ENCODE measurements at places on chromosomes 6 and 20. TPM values are rescaled to one million over a fixed set of nuclear protein-coding genes. Genes with fewer than 3 reads are reported as not detected.

- H3K27ac ChIP-seq: no peak overlapping the region
- H3K4me3 ChIP-seq: no peak overlapping the region
- DNase-seq: no peak
- H3K27me3 ChIP-seq: no peaks in the 10 kb centered on the region
Observed at GRCh38 chr6:1365686-1366085, 23.7 kb upstream of the FOXF2 start.

DNA sequence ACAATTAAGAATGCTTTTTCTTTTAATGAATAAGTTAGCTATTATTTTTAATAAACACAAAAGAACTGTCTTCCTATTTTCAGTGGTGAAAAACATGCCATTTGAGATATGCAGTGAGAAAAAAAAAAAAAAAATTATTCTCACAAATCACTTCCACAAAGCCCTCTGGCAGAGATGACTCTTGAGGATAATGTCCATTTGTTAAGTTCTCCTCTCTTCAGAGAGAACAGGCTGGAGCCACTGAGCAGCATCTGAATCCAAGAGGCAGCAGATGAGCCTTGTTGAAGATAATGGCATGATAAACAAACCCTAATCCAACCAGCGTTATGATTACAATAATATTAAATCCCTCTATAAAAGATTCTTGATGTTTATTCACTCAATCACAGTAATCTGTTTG lies 105.0 kb downstream of the PTPRK start:
- H3K4me3 ChIP-seq: no peak overlapping the region
- peaks cover 3% of the 10 kb centered on the region for H3K4me1 ChIP-seq
- no peaks in the 10 kb centered on the region for H3K36me3 ChIP-seq
- no peak overlapping the region for H3K27ac ChIP-seq
- H3K27me3 ChIP-seq: no peaks in the 10 kb centered on the region

DNA sequence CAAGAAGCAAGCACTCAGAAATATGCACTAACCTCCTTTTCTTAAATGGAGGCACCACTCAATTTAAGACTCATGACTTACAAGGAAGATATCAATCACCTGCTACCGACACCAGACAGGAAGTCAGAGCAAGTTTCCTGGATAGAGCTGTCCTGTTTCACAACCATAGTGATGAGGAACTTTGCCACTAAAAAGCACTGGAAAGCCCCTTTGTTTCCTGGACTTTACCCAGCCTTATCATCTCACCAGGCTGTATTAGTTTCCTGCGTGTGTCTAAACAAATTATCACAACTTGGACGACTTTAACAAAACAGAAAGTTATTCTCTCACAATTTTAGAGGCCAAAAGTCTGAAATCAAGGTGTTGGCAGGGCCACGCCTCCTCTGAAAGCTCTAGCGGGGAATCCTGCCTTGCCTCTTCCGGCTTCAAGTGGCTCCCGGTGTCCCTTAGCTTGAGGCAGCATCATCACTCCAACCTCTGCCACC lies 253.8 kb upstream of the STXBP5 start:
- no peak overlapping the region for H3K4me3 ChIP-seq
- H3K27ac ChIP-seq: no peak overlapping the region

DNA sequence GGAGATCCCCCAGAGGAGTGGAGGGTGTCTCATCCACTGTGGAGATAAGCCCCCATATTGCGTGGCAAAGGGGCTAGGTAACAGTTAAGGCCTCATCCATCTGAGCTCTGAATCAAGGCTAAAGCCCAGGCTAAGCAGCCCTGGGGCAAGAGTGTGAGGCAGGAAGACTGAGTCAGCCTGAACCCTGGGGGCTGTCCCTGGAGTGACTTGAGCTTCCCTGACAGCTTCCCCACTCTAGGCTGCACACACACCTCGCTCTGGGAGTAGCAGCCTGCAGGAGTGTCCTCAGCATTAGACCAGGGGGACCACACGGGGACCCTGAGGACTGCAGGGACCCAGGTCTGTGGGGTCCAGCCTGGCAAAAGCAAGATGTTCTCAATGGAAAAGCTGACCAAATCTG lies 27.9 kb downstream of the UBD start:
- DNase-seq: no peak
- H3K27me3 ChIP-seq: no peaks in the 10 kb centered on the region
- H3K27ac ChIP-seq: no peak overlapping the region
- H3K4me3 ChIP-seq: no peak overlapping the region
- H3K4me1 ChIP-seq: no peaks in the 10 kb centered on the region
- no peaks in the 10 kb centered on the region for H3K36me3 ChIP-seq

- H3K27ac ChIP-seq: no peak overlapping the region
- H3K36me3 ChIP-seq: no peaks in the 10 kb centered on the region
- H3K4me1 ChIP-seq: peaks cover 2% of the 10 kb centered on the region
- H3K27me3 ChIP-seq: no peaks in the 10 kb centered on the region
- H3K4me3 ChIP-seq: no peak overlapping the region
Observed at GRCh38 chr6:83385473-83385872, 45.4 kb downstream of the ME1 start.

DNA sequence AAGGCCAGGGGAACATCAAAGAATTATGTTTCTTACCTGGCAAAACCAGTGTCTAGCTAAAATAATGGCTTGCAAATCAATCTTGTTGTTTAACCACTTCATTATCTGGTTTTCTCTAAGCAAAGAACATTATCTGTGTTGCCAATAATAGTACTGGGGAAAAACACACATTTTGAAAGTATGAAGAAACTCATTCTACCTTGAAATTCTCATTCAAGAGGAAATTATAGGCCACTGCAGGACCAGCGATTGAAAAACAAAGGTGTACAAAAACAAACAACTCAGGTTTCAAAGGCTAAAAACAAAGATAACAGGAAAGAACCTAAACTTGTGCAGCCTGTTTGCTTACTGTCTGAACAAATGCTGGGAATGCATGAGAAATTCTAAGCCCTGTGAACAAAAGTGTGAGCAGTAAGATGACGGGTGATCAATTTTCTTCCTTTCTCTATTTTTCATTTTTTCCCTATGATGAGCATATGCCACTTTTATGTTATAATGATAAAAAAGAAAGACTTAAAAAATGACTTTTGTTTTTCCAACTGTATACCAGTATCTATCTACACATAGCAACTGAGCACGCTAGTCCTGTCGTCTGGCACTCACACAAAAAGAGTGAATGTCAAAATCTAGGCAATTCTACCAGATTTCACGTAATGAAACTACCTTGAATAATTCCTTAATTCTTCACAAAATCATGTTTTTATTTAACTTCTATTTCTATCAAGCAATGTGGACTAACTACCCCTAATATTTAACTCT lies 117.9 kb downstream of the SGK1 start:
- H3K27me3 ChIP-seq: no peaks in the 10 kb centered on the region
- H3K27ac ChIP-seq: no peak overlapping the region
- no peak for DNase-seq
- H3K36me3 ChIP-seq: no peaks in the 10 kb centered on the region
- peaks cover 7% of the 10 kb centered on the region for H3K4me1 ChIP-seq

GRCh38 chr6:21414065-21414464 lies 179.5 kb upstream of the SOX4 start:
- no peak overlapping the region for H3K4me3 ChIP-seq
- H3K27me3 ChIP-seq: no peaks in the 10 kb centered on the region
- H3K27ac ChIP-seq: no peak overlapping the region
- DNase-seq: no peak
- H3K4me1 ChIP-seq: no peaks in the 10 kb centered on the region

DNA sequence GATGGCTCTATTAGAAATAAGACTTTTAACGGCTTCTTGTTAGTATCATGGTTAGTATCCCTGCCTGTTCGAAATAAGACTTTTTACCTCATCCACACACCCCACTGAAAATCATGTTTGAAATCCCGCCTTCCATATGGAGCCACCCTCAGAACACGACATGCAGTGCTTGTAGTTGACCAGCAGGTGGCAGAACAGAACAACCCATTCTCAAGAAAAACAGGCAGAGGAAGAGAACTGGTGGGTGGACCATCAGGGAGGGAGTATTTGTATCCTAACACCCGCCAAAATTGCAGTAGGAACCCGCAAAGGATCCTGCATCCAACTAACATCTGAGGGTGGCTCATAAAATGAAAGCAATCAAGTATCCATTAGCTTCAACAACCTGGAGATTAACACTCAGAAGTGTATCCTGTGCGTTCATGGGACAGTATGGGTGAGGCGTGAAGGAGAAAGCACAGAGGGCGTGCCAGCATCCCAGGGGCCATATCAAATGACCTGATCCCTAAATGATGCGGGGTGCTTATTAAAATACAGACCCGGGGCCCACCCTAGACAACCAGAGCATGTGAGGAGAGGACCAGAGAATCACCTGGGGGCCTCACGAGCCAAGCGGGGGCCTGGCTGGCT lies 89.6 kb upstream of the NHSL1 start:
- H3K27ac ChIP-seq: no peak overlapping the region
- no peak overlapping the region for H3K4me3 ChIP-seq
- DNase-seq: peak; percentile 39
- H3K4me1 ChIP-seq: peaks cover 1% of the 10 kb centered on the region
- H3K36me3 ChIP-seq: no peaks in the 10 kb centered on the region

GRCh38 chr6:33114406-33114805 lies 38.6 kb downstream of the HLA-DPB1 start:
- H3K4me3 ChIP-seq: no peak overlapping the region
- no peaks in the 10 kb centered on the region for H3K27me3 ChIP-seq
- H3K27ac ChIP-seq: no peak overlapping the region
- DNase-seq: no peak
- H3K36me3 ChIP-seq: no peaks in the 10 kb centered on the region
- H3K4me1 ChIP-seq: no peaks in the 10 kb centered on the region

DNA sequence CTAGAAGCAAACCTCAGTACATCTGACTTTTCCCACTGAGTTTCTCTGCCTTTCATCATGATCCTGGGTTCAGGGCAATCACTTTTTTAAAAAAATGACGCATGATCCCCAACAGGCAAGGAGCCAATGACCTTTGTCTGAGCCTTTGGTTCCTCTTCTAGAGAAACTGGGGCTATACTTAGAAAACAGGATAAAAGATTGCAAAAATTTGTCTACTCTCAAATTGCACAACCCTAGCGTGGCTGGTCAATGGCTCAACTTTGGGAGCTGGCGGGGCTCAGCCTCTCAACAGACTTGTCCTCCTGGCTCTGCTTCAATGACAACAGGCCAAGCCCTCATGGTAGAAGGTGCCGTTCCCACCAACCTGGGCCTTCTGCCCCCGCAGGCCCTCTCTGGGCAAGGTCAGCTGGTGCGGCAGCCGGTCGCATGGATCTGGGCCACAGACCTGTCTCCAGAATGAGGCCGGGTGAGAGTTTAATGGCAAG lies 48.7 kb downstream of the PDYN start:
- H3K27me3 ChIP-seq: no peaks in the 10 kb centered on the region
- H3K4me3 ChIP-seq: no peak overlapping the region
- peak; percentile 81 for DNase-seq
- H3K4me1 ChIP-seq: peaks cover 7% of the 10 kb centered on the region
- no peaks in the 10 kb centered on the region for H3K36me3 ChIP-seq

GRCh38 chr6:162157167-162157870 lies 570.2 kb downstream of the PRKN start:
- no peaks in the 10 kb centered on the region for H3K4me1 ChIP-seq
- DNase-seq: no peak
- no peaks in the 10 kb centered on the region for H3K36me3 ChIP-seq
- no peak overlapping the region for H3K4me3 ChIP-seq

GRCh38 chr6:50952092-50952907 lies 133.6 kb downstream of the TFAP2B start:
- H3K4me1 ChIP-seq: no peaks in the 10 kb centered on the region
- no peak overlapping the region for H3K4me3 ChIP-seq
- H3K27ac ChIP-seq: no peak overlapping the region
- H3K36me3 ChIP-seq: no peaks in the 10 kb centered on the region

DNA sequence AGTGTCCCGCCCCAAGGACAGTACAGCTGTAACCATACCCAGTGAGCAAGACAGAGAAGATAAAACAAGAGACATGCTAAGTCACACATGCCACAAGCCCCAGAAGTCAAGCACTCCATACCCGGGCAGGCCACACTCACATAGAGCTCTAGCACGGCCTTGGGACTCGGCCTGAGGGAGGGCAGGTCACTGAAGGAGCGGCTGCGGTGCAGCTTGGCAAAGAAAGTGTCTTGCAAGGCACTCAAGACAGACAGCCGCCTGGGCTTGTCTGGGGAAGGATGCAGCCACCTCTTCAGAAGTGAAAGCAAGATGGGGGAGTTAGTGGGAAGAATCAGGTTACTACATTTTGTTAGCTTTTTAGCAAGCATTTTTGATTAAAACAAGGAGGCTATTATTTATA lies 48.7 kb upstream of the ARMH2 start:
- H3K4me3 ChIP-seq: no peak overlapping the region
- no peak for DNase-seq
- no peak overlapping the region for H3K27ac ChIP-seq
- no peaks in the 10 kb centered on the region for H3K36me3 ChIP-seq
- H3K27me3 ChIP-seq: no peaks in the 10 kb centered on the region

- H3K27me3 ChIP-seq: no peaks in the 10 kb centered on the region
- H3K36me3 ChIP-seq: no peaks in the 10 kb centered on the region
- H3K4me3 ChIP-seq: no peak overlapping the region
- H3K27ac ChIP-seq: no peak overlapping the region
- no peaks in the 10 kb centered on the region for H3K4me1 ChIP-seq
Observed at GRCh38 chr20:48733296-48733790, 94.5 kb downstream of the PREX1 start.

DNA sequence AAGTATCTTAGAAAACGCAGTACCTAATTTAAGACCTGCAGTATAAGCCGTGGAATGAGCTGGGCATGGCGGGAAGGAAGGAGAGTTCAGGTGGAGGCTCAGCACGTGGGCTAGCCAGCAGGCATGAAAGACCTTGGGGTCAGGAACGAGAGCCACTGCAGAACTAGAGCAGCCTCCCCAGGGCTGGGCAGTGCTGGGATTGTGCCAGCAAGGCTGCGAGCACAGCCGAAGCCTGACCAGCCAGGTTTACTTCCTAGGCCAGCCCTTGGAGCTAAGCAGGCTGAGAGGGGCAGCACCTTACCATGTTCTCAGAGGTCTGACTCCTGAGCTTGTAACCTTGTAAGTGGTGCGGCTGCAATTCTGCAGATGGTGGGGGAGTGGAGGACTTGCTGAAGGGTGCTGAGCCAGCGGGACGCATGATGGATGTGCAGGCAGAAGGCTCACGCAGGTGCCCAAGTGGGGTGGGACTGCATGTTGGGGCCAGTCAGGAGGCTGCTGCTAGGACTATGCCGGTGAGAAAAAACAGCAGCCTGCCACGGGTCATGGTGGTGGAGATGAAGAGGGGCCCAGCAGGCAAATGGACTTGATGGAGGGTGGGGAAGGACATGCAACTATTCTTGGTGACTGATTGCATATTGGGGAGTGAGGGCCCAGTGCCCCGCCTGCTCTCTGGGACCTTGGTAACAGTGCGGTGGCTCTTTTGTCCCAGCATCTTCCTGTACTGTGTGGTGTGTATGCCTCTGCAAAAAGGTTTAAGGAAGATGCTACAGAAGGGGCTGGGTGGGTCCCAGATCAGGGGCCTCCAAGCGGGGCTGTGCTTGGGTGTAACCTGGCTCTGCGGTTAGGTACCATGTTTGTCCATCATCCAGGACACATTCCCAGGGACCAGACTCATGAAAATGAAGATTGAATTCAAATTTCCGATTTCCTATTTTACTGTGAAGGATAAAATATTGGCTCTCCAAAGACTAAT lies 37.6 kb upstream of the IRF4 start:
- no peaks in the 10 kb centered on the region for H3K36me3 ChIP-seq
- H3K27ac ChIP-seq: no peak overlapping the region
- DNase-seq: no peak
- H3K27me3 ChIP-seq: no peaks in the 10 kb centered on the region

GRCh38 chr6:170355661-170356060 lies 49.1 kb downstream of the FAM120B start:
- H3K27ac ChIP-seq: no peak overlapping the region
- H3K36me3 ChIP-seq: no peaks in the 10 kb centered on the region
- H3K27me3 ChIP-seq: no peaks in the 10 kb centered on the region
- no peak for DNase-seq

KCNK5 gene
- 15.2 TPM for polyA plus RNA-seq

RSPH9 gene
- 0.25 TPM for polyA plus RNA-seq

DEFB115 gene
- not detected for polyA plus RNA-seq

CST2 gene
- 0.28 TPM for polyA plus RNA-seq

ZC2HC1B gene
- not detected for polyA plus RNA-seq

ADGRF1 gene
- polyA plus RNA-seq: not detected

DYNLT2 gene
- polyA plus RNA-seq: 1.7 TPM
